ENCODE measurements at places on chromosomes 5 and 9. TPM values are rescaled to one million over a fixed set of nuclear protein-coding genes. Genes with fewer than 3 reads are reported as not detected.

The GARNL3 gene
- 4.7 TPM for total RNA-seq

DNA sequence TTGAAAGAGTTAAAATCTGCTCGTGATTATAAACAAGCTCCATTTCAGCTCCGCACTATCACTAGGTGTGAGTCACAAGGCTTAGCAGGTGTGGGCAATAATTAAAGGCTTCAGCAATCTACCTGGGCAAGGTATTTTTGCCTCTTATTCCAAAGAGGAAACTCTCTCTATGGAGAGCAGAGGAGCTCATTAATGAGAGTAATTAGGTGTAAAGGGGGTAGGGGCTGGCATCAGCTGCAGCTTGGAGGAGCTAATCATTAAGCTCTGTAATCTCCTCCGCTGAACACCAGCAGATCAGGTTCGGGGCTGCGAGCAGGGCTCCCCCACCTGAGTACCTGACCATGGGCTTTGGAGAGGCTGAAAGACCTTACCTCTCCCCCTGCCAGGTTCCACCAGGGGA is 129.2 kb downstream of the CRB2 start:
- DNase-seq, result no peak
- H3K27ac ChIP-seq, result no peak overlapping the region
- no peaks in the 10 kb centered on the region for H3K27me3 ChIP-seq
- no peak overlapping the region for H3K4me3 ChIP-seq
- H3K4me1 ChIP-seq, result no peaks in the 10 kb centered on the region

The GPRIN1 gene
- 2.0 TPM for total RNA-seq

DNA sequence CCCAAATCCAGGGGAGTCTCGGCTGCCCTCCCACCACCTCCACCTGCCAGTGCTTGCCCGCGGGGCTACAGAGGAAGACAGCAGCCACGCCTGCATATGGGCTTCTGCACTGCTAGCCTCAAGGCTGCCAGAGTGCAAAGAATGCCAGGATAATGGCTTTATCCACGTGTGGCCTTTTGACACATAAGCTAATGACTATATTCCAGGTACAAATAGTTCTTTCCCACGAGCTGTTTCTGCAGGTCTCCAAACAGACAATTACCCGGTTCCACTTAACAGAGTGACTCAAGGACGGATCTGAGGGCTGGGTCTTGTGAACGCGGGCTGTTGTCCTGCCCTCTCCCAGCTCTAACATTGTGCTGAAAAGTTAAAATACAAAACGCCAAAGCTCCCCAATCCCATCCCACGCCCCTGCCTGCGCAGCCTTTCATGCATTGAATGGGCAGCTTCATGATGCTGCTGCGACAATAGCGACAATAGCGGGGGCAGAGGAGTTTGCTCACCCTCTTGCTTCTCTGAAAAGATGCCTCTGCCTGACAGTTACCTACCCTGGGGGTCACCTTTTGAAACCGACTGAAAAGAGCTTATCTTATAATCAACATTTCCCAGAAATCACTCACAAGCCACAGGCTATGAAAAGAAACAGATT is 39.1 kb upstream of the MSH3 start:
- no peaks in the 10 kb centered on the region for H3K27me3 ChIP-seq
- H3K4me3 ChIP-seq, result no peak overlapping the region
- DNase-seq, result no peak
- H3K4me1 ChIP-seq, result no peaks in the 10 kb centered on the region

The GAPT gene
- total RNA-seq, result not detected

The GPR150 gene
- 1.7 TPM for total RNA-seq

The TMEM252 gene
- not detected for total RNA-seq

Data from activated T-cell treated with anti-CD3 and anti-CD28 coated beads, Interleukin-2, amount 50 U/mL, for 72 hours (primary cell).